Mesothelial cell of epicardium (in vitro differentiated cells): ENCODE measurements at places on chromosomes 7 and 10. TPM values are rescaled to one million over a fixed set of nuclear protein-coding genes. Genes with fewer than 3 reads are reported as not detected.

DNA sequence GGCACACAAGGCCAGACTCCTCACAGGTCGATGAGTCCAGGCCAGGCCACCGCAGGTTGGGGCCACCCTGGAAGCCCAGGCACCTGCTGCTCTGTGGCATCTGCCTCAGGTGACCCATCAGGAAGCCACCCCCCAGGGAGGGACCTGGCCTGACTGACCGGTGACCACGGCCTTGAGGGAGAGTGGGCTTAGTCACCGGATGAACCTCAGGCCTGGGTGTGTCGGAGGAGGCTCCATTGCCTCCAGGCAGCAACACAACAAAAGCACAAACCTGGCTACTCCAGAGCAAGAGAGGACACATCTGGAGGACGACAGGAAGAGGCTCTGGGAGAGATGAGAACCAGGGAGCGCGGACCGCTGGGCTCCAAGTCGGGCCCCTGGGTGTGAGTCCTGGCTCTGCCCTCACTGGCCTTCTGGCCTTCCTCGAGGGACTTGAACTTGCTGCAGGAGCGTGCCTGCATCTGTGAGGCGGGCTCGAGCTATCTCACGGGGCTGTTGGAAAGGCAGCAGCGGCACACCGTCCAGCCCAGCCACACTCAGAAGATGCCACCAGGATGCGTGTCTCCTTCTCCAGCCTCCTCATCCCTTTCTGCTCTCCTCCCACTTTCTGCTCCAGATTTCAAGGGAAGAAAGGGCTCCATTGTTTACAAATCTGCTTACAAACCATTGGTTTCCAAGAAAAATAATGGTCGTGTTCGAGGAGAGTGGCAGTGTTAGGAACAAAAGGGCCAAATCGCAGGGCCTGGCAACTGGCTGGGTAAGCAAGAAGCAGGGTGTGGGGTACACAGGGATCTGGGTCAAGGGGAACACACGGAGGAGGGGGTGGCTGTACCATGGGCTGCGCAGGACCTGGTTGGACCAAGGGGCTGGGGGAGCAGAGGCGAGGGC, 152.9 kb downstream of the ADAM12 start:
- DNase-seq = no peak

GRCh38 chr7:122520971-122521555, 177.9 kb downstream of the RNF133 start:
- no peak for DNase-seq

UNCX gene
- total RNA-seq = not detected in 3 replicates

DNA sequence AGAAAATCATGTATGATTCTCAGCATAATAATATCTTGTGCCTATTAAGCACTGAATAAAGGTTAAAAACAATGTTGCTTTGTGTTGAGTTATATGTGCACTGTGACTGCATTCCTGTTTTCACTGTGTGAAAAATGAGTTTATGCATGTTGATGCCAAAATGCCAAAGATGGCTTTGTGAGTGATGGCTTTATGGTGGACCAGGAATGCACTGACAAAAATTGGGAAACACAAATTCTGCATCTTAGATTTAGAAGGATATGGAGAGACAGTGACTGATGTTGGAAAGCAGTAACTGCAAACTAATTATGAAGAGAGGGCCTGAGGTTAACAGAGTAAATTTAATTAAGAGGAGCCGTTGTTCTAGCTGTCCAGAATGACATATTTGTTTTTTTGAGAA, 440.4 kb downstream of the KIF20B start:
- no peak for DNase-seq

ZP3 gene
- 0.41 to 0.89 TPM in 2 of 3 replicates, not detected in the other for total RNA-seq

GRCh38 chr10:70283445-70284399, at the start of gene NPFFR1:
Gene NPFFR1, minus strand, starts transcription at chr10:70284004. Its CDS starts 328 bp downstream, at chr10:70283676.
- DNase-seq = peak; percentile 43

DNA sequence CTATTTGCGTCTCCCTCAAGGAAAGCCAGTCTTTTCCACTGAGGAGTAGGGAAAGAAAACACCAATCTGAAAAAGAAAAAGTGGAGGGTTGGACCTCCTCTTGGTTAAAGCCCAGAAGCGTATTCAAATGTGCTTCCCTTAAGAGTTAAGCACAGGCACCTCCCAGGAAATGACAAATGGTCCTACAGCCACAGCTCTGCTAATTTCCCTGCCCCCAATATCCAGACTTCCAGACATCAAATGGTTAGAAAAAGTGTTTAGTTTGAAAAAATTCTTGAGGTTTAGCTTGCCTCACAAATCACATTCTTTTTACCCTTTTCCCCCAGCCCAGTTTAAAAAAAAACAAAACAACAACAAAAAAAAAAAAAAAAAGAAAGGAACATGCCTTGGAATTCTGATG, 19.0 kb upstream of the COL1A2 start:
- DNase-seq = no peak

- DNase-seq = no peak
These were observed 27.2 kb downstream of the IPMK start for GRCh38 chr10:58240531-58240930.

GRCh38 chr7:81299711-81300110, 380.9 kb upstream of the SEMA3C start:
- no peak for DNase-seq

TSPAN33 gene
- 6.4 to 7.4 TPM (median 7.0 TPM) in 3 replicates for total RNA-seq

DNA sequence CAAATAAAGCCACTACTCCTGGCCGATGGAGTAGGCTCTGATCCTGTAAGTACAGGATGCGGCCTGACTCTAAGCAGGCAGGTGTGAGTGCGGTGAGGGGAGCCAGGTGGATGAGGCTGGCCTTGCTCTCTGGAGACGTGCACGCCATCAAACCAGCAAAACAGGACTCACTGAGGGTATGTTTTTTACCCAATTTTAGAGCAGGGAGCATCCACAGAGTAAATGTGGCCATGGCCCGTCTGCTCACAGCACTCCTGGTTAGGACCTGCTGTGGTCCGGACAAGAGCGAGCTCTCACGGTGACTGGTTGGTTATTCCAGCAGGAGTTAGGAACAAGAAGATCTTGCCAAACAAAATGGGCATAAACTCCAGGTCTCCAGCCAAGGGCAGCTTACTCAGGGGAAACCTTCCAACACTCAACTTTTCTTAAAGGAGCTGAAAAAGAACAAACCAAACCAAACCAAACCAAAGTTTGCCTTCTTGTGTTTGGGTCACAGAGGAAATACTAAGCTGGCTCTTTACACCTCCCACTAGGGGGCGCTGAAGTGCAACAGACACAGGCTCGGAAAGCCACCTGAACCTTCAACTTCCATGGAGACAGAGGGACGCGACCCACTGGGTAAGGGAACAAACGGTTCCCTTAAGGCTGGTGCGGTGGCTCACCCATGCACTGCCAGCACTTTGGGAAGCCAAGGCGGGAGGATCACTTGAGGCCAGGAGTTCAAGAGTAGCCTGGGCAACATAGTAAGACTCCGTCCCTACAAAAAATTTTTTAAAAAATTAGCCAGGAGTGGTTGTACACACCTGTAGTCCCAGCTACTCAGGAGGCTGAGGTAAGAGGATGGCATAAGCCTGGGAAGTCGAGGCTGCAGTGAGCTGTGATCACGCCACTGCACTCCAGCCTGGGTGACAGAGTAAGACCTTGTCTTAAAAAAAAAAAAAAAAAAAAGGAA, 122.4 kb downstream of the CLEC2L start:
- peak; percentile 86 for DNase-seq

- no peak for DNase-seq
These were observed 57.2 kb downstream of the DDC start for GRCh38 chr7:50507898-50508470.

- no peak for DNase-seq
These were observed 34.9 kb downstream of the COA1 start for GRCh38 chr7:43694399-43694748.

ABLIM1 gene
- total RNA-seq = 99.5 to 105 TPM (median 102 TPM) in 3 replicates

NEUROG3 gene
- total RNA-seq = not detected in 3 replicates

SPDYE1 gene
- total RNA-seq = not detected in 3 replicates

TAS2R4 gene
- total RNA-seq = 3.3 to 4.3 TPM (median 3.5 TPM) in 3 replicates

CYP26A1 gene
- 70.6 to 76.5 TPM (median 76.0 TPM) in 3 replicates for total RNA-seq

GRCh38 chr7:7439564-7439963, 96.1 kb downstream of the COL28A1 start:
- no peak for DNase-seq

SFXN2 gene
- total RNA-seq = 33.3 to 36.8 TPM (median 34.9 TPM) in 3 replicates

DNA sequence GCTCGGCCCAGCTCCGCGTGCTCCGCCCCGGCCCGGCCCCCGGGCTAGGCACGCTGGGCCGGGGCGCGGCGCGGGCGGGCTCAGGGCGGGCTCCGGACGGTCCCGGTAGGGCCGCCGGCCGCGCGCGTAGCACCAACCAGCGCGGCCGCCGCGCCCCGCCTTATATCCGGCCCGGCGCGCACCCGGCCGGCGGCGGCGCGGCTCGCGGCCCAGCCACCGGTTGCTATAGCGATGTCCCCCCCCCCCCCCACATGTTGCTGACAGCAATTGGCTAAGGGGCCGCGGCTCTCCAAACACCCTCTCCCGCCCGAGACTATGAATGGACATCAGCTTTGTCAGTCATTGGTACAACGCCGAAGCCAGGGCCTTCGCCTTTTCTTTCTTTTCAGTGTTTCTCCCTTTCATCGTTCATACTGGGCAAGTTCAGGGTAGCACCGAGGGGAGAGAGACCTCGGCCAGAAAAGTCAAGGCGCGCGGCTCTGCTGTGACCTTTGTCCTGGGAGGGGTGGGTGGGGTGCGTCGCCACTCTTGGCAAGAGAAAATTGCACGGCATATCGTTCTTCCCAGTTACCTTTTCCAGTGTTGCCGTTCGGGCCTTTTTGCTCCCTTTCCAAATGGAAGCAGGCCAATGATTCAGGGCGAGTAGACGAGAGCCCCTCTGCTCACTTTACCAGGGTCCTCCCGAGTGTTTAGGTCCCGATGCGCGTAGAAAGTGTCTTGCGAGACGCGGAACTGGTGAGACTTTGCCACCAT, 354.2 kb downstream of the DNAJB6 start:
- DNase-seq = no peak

- peak; percentile 64 for DNase-seq
These were observed 140.9 kb downstream of the ADCYAP1R1 start for GRCh38 chr7:31192986-31193385.

KCP gene
- total RNA-seq = 19.8 to 23.7 TPM (median 22.5 TPM) in 3 replicates

PLEKHS1 gene
- total RNA-seq = not detected in 3 replicates

- DNase-seq = no peak
These were observed 305.2 kb downstream of the FRMD4A start for GRCh38 chr10:14025283-14026189.
